ENCODE measurements at places on chromosomes 5 and 9.

- peak; percentile 0 for DNase-seq
Observed at GRCh38 chr5:173291722-173292658, 36.2 kb downstream of the STC2 start.

DNA sequence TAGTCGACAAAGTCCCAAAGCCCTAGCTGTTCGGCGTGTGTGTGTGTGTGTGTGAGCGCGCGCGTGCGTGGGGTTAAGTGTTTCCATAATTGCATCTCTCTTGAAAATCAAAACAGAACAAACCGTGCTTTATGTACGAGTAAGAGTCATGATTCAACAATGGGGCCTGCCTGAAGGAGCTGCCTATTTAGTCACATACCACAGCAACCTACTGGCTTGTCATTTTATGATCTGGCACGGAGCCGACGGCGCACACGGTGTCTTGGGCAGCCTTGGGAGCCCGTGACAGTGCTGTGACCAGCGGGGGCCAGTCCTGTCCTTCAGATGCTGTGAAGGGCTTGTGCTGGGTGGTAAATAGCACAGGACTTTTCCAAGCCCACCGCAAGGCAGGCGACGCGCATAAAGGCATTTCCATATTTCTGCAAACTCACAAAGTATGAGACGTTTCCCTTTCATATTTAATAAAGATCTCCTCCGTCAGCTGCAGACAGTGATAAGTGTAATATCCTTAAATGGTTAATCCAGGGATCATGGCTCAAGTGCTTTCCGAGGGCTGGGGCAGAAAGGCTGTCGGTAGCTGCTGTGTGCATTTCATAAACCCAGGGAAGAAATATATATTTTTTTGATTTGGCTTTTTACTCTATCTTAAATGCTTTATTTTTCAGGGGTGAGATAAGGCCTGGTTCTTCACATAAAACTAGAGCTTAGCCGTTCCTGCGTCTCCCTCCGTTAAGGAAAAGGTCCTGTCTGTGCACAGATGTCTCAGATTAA lies 270.2 kb upstream of the IRX1 start:
- DNase-seq = peak; percentile 21

DNA sequence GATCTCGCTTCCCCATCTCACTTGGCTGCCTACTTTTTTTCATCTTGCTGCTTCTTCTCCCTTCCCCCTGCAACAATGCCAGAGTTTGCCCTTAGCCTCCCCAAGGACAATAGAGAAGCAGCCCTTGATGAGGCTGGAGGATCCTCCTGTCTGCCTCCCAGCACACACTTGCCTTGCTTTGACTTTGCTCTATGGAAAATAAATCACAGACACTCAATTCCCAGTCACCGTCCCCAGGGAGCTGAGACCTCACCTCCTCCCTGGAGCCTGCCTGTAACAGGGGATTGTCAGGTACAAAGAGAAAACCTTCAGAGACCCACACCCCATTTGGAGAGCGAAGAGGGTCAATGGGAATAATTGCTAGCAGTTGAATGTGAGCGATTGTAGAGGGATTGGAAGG lies 242.1 kb upstream of the ZNF462 start:
- no peak for DNase-seq

GRCh38 chr9:34686231-34686630 lies 4.8 kb downstream of the CCL19 start:
- no peak for DNase-seq

DNA sequence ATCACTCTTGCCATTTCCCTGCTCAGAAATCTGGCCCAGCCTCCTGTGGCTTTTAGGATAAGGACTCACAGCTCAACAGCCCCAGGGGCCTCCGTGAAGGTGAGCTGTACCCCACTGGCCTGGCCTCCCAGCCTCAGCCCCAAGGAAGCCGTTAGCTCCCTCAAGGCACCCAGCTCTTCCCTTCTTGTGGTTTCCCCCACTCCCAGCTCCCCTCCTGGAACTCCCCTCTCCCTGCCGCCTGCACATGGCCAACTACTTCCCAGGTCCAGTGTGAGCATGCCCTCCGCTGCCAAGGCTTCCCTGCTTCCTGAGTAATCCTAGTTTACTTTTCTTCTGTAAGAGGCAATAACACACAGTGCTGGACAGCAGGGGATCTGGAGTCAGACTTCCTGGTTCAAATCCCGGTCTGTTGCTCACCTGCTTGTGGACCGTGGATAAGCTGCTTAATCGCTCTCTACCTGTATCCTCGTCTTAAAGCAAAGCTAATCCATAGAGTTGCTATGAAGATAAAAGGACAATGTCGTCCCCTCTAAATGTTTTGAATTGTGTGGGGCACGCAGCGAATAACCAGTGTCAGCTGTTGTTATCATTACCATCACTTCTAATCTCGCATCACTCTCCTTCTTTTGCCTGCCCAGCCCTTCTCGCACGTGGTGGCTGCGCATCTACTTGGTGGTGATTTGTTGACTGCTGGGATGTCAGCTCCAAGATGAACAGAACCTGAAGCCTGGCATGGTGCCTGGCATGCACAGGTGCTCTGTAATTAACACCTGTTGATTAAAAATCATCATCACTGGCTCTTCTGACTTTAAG lies 86.6 kb downstream of the C5orf15 start:
- no peak for DNase-seq
